Stomach (tissue), 19 donors: ENCODE measurements at places on chromosomes 5 and 9. TPM values are rescaled to one million over a fixed set of nuclear protein-coding genes. Genes with fewer than 3 reads are reported as not detected.

AQP3 gene
- 36.5 TPM for polyA plus RNA-seq

ZBTB5 gene
- 2.6 TPM for polyA plus RNA-seq

SPINK6 gene
- polyA plus RNA-seq: not detected

SH3TC2 gene
- polyA plus RNA-seq: 0.46 TPM

LCN15 gene
- polyA plus RNA-seq: not detected

BTNL8 gene
- 1.3 TPM for polyA plus RNA-seq

UGT3A1 gene
- not detected for polyA plus RNA-seq

PDGFRB gene
- polyA plus RNA-seq: 6.9 TPM

RPL37 gene
- polyA plus RNA-seq: 1,957 TPM

GPR150 gene
- 0.44 TPM for polyA plus RNA-seq

PCDHGB5 gene
- polyA plus RNA-seq: 0.35 TPM

CDHR2 gene
- polyA plus RNA-seq: 1.6 TPM

EIF4E1B gene
- polyA plus RNA-seq: not detected

STK10 gene
- polyA plus RNA-seq: 6.6 TPM

NMUR2 gene
- polyA plus RNA-seq: not detected

PITX1 gene
- 48.7 TPM for polyA plus RNA-seq

C5orf46 gene
- polyA plus RNA-seq: not detected

DBH gene
- polyA plus RNA-seq: 0.15 TPM

SPINK13 gene
- not detected for polyA plus RNA-seq

AGXT2 gene
- not detected for polyA plus RNA-seq
